Stimulated activated CD8-positive, alpha-beta memory T cell treated with anti-CD3 and anti-CD28 coated beads, Interleukin-2, amount 100 ng/mL, for 1 hour (primary cell): ENCODE measurements at places on chromosomes 16 and 17.

DNA sequence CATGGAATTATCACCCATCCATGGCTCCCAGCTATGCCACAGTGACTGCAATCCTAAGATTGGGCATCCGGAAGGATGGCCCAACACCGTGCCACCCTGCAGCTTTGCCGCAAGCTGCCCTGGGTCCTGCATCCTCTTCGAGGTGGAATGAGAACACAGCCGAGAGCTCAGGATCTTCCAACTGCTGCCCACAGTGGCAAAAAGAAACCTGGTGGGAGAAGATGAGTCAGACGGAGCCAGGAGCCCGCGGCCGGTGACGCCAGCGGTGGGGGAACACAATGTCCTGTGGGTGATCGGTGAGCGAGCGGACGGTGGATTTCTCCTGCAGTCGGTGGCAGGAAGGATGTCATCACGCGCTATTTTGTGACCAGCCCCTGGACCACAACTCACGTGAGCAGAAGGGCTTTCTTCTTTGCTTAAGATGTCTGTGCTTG lies 20.1 kb downstream of the CD7 start:
- peak; percentile 73 for DNase-seq

DNA sequence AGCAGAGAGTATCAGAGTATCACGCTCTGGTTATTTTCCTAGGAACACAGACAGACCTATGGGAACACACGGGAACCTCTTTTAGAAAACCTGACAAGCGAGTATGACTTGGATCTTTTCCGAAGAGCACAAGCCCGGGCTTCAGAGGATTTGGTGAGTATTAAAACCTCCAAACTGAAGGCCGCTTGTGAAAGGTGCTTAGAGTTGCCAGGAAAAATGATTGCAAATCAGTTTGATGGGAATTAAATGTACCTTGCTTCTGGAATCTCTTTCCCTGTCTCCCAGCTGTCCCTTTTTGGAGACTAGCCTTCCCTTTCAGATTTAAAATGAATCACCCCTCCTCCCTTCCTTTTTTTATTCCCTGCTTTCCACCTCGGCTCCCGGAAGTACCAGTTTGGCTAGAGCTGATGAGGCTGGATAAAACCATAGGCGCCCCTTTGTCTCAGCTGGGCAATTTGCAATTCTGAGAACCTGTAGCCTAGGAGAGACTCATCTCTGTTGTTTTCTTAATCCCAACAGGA lies 27.3 kb downstream of the KAT7 start:
- no peak for DNase-seq

DNA sequence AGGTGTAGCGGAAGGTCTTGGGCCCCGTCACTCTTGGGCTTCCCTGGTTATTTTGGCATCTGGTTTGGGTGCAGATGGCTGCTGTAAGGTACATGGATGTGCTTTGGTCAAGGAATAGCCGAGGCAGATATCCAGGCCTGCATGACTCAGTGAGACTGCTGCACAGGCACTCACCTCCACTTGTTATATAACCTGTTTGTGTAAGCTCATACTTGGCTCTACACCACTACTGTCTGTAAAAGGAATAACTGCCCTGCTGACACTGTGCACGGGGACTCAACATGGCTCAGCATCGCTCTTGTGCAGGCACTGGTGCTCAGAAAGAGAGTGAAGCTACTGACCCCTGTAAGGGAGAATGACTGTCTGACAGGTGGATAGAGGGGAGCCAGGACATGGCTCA lies 42.3 kb upstream of the ARL4D start:
- no peak for DNase-seq

DNA sequence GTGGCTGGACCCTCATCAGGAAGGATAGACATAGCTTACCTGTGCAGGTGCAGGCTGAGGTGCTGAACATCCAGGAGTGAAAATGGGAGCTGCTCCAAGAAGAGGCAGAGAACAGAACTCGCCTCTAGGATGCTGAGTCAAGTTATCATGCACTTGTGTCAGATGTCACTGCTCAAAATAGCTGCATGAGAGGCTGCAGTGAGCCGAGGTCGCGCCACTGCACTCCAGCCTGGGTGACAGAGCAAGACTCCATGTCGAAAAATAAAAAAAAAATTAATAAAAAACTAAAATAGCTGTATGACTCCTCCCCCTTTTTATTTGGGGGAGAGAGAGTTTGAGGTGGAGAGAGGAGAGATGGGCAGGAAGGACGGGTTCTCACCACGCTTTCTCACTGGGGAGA lies 148.8 kb downstream of the FOXL1 start:
- DNase-seq = no peak

DNA sequence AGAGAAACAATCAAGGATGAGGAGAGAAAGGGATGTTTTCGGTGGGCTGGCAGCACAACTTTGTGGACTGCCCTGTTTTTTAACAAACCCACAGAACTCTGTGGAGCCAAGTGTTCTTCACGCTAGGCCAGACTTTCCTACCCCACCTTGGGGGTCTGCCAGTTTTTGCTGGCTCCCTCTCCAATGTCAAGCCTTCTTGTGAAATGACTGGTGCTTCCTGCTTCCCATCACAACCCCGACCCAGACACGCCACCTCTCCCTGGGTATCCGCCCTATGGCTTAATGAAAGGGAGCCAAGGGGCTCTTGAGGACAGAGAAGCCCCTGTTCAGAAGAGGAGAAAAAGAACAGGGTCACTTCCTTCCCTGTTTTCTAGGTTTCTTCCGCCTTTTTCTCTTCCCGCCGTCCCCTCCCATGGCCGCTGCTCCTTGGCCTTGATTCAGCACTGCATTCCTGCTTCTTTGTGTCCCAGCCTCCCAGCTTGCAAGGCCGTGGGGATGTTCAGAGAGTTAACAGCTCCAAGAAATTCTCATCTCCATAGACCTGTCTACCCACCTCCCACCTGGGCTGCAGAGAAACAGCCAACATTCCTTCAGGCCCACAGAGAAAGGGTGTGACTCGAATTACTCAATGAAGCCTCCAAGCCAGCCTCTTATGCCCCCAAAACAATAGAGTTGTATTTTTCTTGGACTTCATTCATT lies 16.5 kb upstream of the SOX9 start:
- DNase-seq = no peak

GRCh38 chr16:67006930-67007658 lies 18.7 kb downstream of the CES4A start:
- no peak for DNase-seq

DNA sequence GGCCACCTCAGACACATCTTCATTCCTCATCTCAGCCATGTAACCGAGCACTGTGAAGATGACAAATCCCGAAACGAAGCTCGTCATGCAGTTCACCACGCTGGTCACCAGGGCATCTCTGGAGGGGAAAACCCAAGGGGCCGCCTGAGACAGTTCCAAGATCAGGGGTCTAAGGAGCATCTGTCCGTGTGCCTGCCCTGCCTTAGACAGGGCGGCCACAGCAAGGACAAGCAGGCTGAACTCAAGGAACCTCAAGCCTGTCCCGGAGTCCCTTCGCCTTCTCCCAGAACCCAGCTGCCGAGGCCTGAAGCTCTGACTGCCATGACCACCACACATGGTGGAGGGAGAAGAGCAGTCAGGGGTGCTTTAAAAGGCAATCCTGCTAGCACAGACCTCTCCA lies 22.7 kb downstream of the SLC6A4 start:
- no peak for DNase-seq

DNA sequence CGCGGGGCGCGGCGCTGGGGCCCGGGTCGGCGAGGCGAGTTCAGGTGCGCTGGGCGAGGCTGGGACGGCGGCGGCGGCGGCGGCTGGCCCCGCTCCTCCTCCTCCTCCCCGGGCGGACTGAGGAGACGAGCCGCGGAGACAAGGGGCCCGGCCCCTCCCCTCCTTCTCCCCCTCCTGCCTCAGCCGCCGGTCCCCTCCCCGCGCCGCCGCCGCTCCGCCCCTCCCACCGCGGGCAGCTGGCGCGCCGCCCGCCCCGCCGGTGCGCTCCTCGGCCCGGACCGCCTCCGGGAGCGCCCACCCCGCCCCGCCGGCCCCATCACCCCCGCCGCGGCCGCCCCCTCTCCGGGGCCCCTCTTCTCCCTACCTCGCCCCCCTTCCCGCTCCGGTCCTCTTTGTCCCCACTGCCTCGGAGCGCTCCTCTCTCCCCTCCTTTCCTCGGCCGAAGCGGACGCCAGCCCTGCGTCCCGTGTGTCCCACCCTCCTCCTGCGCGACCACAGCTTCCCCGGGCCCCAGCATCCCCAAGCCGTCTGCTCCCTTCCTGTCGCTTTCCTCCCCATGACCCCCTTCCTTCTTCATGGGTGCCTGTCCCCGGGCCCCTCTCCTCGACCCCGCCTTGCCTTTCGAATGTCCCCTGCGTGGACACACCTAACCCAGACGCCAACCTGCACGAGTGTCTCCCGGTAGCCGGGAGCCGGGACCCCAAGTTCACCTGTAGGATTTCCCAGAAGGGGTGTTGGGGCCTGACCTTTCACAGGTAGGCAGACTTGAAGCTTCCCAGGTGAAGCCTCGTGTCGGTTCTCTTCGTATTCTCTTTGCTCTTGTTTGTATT lies at the start of gene TOX3:
TSS of gene TOX3 (minus strand) at position 140 of the 830 bp plus-strand sequence. CDS start 420 bp downstream, outside the sequence.
- no peak for DNase-seq

GRCh38 chr17:8821446-8822105 lies 22.4 kb upstream of the MFSD6L start:
- DNase-seq = no peak

GRCh38 chr16:85541980-85542900 lies 70.9 kb upstream of the GSE1 start:
- no peak for DNase-seq

GRCh38 chr16:72091217-72091616 lies 2.2 kb downstream of the TXNL4B start:
- DNase-seq = no peak

GRCh38 chr17:52145476-52145875 lies 13.0 kb downstream of the CA10 start:
- no peak for DNase-seq

GRCh38 chr17:50183421-50183994 lies 17.7 kb downstream of the SGCA start:
- DNase-seq = no peak

DNA sequence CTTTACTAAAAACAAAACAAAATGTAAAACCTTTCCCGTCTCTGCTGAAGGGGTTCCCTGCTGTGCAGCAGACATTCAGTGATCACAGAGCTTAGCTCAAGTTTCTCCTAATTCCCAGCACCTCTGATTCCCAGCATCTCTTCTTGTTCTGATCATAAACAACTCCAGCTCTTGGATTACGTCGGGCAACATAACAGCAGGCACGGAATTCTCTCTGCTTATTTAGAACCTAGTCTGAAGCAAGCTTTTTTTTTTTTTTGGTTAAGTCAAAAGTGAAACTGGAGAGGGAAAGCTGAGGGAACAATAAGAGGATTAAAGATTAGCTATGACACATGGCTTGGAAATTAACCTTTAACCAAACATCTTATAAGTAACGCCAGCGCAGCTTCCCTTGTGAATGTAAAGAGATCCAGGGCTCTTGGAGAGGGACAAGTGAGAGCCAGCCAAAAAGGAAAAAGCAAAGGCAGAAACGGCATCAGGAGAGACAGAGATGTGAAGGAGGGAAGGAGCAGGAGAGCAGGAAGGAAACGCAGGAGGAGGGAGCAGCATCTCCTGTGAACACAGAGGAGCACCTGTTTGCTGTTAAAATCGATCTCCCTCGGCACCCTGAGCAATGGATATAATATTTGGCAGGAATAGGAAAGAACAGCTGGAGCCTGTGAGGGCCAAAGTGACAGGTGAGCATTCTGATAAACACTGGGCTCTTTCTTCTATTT lies at the start of gene BCO1:
TSS of gene BCO1 (plus strand) at position 394 of the 716 bp plus-strand sequence. CDS start at position 614, 220 bp downstream.
- no peak for DNase-seq

DNA sequence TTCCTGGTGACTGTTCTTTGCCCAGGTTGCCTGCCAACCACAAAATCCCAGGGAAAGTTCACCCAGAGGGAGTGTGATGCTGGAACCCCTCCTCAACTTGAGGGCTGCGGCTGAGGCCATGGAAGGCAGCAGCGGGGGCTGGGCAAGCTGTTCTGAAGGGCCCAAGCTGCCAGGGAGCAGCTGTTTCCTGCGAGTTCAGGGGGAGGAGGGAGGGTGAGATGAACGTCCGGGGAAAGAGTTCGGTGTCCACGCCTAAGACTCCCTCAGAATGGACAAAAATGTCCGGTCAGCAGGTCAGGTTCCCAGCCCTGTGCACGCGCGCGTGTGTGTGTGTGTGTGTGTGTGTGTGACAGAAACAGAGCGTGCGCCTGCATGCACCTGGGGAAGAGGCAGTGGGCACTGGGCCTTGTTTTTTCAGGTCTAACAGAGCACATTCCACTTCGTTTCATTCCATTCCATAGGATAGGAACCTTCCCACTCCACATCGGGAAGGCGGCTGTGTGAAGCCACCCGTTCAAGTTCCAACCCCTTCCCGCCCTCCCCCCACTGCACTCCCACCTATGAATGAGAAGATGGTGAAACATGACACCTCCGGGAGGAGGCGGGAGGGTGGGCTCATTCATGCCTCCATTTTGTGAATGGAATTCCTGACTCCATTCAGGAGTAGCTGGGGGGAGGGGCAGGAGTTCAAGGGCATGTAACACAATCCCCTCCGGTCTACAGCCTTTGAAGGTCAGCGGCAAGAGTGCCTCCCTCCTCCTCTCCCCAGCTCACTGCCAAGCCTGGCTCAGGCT lies 15.7 kb downstream of the ETV4 start:
- no peak for DNase-seq

DNA sequence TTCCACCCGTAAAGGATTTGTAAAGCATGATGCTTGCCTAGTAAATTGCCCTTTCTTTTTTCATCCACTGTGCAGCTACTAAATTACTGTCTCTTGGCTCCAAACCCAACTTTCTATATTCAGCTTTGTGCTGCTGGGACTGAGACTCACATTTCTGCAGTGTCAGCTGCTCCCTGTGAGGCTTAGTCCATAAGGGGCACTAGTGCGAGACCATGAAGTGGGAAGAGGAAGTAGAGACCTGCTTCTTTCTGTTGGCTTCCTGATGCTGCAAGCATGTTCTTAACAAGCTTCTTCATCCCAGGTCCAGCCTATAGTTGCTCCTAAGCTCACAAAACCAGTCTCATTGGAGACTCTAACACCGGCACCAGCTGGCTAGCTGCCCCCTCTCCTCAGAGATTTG lies 74.9 kb upstream of the HS3ST2 start:
- DNase-seq = no peak
